ENCODE measurements at places on chromosomes 11 and 22.

DNA sequence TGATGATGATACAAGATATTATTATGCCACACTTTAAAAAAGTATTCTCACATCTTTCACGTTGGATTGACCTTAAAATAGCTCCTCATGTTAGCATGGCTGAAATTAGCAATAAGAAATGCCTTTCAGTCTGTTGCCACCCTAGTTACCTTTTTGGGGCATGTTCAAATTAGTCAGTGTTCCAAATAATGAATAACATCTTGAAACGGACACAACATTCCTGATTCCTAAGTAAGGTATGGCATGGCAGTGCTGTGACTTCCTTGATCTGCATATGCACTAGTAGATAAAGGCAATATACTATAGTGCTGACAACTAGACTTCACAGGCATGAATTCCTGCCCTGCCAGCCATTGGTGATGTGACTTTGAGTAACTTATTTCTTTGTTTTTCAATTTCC lies 914.5 kb downstream of the METTL15 start:
- DNase-seq = no peak

- DNase-seq = no peak
Observed at GRCh38 chr22:28874061-28874460, 9.3 kb upstream of the ZNRF3 start.

GRCh38 chr11:15629690-15630321 lies 515.1 kb downstream of the INSC start:
- no peak for DNase-seq

DNA sequence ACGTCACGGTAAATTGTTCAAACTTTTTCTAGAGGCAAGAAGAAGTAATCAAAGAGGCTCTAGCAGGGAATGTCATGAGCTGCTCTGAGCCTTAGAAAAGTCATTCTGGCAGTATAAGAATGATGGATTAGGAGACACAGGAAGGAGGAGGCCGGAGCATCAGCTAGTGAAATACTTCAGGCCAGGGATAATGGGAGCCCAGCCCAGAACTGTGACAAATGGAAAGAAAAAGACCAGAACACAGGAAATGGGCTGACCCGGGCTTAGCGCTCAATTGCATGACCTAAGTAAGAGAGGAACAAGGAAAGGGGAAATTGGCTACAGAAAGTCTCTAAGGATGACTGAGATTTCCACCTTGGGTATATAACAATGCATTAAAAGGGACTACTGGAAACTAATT lies 108.6 kb downstream of the LARGE1 start:
- no peak for DNase-seq

DNA sequence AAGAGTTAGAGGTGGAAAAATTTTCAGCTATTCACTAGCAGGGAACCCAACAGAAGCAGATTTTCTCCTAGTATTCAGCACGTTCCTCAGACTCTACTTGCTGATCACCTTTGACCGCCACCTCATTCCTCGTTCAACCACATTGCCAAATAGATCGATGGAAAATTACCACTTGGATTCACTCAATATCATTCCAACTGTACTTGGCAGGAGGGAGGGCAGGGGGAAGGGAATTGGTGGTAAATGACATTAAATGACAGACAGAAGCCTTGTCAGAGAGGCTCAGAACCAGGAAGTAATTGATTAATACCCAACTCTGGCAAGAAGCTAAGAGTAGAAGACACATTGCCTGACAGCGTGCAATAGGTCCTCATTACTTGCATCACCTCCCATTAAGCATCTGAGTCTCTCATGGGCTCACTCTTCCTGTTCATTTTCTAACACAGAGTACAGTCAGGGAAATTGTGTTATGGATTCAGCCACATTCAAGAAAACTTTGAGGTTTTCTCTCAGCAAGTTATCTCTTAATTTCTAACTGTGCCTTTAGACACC lies 240.5 kb upstream of the FAT3 start:
- DNase-seq = no peak

DNA sequence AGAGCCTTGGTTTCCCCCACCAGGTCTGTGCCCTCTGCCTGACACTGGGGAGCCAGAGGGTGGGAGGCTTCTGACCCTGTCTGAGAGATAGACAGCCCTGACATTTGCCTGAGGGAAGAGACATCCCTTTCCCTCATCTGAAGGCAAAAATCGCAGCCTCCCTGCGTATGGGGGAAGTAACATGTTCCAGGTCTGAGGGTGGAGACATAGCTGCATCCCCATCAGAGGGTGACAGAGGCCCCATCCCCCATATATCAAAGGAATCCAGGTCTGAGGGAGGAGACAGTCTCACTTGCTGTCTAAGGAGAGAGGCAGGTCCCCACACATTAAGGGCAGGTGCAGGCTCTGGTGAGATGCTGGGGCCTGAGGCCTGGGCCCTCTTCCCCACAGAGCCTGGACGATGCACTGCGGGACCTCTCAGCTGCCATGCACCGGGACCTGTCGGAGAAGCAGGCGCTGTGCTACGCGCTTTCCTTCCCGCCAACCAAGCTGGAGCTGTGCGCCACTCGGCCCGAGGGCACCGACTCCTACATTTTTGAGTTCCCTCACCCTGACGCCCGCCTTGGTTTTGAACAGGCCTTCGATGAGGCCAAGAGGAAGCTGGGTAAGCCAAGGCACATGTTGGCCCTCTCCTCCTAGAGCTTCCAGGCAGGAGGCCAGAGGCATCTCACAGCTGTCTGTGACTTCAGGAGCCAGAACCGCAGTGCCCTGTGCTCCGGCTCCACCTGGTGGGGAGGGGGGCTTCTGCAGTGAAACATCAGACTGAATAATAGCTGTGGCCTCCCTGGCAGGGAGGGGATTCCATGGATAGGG lies 16.1 kb upstream of the RELT start:
- DNase-seq = no peak

DNA sequence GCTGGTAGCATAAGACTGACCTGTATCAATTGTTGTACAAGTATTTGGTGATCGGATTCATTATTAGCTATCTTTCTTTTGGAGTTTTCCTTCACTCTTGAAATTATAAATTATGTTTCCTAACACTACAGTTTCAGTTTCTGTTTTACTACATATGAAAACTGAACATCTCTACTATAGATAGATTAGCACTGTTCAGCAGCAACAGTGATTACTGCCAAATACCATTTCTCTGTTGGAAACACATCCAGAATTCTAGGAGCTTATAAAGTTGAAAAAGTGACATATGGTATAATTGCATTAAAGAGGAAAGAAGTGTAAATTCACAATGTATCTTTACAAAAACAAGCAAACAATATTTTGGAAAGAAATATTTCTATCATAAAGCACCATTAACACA lies 118.5 kb upstream of the GRIA4 start:
- DNase-seq = no peak

DNA sequence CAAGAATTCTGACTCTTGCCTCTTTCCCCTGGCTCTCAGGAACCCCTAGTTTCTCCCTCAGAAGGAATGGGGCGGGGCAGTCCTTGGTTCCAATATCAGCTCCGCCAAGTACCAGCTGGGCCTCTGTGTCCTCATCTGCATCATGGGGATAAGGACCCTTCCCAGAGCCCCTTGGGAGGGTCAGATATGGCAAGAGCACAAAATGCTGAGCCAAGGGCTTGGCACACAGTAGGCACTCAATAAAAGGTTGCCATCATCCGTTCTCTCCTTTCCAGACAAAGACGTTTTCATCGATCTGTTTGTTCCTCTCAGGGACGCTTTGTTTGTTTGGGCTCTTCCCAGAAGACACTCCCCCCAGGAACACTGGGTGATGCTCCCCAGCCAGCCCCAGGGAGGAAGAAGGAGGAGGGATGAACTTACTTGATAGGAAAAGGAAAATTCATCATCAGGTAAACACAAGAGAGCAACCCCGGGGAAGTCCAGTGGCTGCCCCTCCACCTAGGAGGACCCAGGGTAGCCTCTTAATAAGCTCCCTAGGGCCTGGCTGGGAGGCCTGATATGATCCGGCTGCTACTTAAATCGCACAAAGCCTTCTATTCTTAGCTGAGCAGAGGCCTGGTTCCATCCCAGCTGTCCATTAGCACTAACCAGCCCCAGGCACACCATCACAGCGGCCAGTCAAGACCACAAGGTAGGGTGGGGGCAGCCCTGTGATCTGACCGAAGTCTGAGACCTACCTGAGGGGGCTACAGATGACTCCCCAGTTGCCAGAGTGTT lies 19.6 kb downstream of the GDPD5 start:
- no peak for DNase-seq

DNA sequence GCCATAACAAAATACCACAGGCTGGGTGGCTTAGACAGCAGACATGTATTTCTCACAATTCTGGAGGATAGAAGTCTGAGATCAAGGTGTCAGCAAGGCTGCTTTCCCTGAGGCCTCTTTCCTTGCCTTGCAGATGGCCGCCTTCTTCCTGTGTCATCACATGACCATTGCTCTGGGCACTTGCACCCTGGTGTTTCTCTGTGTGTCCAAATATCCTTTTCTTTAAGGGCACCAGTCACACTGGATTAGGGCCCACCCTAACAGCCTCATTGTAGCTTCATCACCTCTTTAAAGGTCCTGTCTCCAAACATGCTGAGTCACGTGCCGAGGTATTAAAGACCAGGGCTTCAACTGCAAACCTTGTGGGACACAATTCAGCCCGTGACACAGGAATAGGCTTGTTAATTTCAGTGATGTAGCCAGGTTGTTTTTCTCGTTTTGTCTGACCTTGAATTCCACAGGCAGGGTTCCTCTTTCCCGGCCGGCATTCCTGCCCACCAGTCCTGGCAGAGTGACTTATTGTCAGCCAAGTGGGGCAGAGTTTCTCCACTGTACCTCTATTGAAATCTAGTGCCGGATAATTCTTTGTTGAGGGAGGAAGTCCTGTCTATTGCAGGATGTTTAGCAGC lies 100.1 kb downstream of the KCNQ1OT1 start:
- DNase-seq = no peak

DNA sequence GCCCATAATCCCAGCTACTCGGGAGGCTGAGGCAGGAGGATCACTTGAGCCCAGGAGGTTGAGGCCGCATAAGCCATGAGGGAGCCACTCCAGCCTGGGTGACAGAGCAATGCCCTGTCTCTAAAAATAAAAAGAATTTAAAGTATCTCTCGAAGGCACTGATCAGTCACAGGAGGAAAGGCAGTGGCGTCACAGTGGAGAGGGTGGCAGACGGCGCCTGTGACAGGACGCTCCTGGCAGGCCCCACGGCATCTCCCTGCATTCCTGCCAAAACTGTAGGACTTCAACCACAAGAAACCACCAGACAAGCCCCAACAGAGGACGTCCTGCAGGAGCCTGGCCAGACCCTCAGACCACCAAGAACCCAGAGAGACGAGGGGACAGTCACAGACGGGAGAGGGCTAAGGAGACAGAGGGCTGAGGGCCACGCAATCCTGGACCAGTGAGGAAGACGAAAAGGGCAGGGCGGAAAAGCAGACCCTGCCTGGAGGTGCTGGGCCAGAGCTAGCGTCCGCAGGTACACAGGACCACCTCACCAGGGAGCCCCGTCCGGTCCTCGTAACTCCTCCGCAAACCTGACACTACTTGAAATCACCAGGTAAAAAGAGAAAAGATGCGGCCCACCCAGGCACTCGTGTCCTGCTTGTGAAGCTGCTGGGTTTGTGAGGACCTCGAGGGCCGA lies 5.9 kb downstream of the RNH1 start:
- DNase-seq = no peak

DNA sequence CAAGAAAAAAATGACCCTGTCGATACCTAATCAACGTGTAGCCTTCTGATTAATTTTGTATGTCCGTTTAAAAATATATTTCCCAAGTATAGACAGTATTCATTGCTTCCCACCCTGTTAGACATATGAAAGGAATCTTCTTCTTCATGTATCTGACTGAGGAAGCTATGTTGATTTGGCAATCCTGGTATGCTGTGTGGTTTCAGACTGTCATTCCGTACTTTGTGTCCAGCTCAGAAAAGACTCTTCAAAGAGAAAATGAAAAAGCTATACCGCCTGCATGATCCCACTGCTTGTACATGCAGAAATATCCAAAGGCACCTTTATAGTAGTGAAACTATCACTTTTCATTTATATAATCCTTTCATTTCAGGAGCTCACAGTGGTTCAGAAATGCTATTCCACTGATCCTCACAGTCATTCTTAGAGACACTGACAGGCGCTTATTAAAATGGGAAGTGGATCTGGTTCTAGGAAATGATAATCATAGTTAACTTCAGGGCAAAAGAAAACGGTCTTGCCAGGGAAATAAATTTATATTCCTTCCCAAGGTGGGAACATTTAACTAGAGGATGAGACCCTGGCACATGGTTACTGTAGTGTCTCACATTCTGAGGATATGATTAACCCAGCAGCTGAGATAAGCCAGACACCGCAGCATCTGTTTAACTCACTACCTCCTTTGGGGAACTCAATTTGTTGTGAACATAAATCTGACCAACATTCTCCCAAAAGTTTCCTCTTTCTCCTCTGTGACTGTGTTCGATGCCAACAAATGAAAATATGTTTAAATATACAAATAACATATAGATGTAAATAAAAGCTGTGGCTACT lies 599.2 kb upstream of the LUZP2 start:
- no peak for DNase-seq

- no peak for DNase-seq
Observed at GRCh38 chr11:114982141-114982540, 303.8 kb downstream of the NXPE2 start.

GRCh38 chr11:75077316-75077715 lies 19.4 kb downstream of the OR2AT4 start:
- DNase-seq = no peak

DNA sequence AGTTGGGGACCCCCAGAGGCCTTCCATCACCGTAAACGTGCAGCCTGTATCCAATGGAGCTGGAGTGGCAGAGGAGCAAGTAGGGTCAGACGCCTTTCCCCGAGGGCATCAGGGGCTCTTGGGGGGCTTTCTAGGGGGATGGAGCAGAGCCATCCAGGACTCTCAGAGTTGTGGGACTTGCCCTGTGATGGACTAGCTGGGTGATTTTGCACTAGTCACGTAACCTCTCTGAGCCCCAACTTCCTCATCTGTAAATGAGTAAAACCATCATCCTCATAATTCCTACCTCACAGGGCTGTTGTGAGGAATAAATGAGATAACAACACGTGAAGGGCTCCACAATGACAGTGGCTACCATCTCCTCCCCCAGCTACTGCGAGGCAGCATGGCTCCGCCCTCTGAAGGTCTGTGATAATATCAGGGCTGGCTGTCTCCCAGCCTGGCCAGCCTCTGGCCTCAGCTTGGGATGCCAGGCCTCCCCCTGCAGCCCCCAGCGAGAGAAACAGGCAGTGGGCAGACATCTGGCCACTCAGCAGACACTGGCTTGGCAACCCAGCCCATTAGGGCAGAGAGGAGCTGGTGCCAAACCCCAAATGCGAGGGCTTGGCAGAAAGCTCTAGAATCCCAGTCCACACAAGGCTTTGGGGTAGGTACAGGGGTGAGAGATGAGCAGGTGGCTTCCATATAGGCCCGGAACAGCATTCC lies 6.7 kb downstream of the USP2 start:
- DNase-seq = no peak

DNA sequence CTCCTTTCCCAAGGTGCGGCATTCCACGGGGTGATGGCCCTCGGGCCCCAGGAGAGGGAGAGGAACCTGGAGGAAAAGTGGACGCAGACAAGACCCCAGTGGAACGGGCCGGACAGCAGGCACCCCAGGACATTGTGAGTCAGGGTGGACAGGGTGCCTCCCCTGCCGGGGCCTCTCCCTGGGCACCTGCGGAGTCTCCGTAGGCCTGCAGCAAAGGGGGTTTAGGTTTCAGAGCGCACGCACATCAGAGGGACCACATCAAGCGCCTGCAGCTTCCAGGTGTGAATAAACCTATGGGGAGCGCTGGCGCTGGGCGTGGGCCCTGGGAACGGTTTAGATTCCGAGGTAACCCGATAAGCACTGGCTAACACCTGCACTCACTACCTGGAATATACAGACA lies 22.7 kb upstream of the FGF19 start:
- DNase-seq = no peak
